ENCODE measurements at places on chromosomes 12 and 14.

DNA sequence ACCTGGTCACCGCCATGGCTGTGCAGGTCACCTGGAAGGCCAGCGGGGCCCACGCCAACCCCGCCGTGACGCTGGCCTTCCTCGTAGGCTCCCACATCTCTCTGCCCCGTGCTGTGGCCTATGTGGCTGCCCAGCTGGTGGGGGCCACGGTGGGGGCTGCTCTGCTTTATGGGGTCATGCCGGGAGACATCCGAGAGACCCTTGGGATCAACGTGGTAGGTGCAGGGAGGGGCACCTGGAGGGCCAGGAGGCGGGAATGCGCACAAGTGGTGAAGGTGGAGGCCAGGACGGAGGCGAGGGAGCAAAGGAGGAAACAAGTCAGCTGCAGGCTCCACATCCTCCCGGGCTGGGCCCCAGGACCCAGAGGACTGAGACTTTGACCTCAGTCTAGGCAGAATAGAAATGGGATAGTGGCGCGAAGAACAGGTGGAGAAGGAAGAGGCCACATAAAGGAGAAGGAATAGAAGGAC, 649 bp downstream of the AQP6 start:
- no peak for DNase-seq

- DNase-seq = no peak
These were observed 203.5 kb upstream of the PLXNC1 start for GRCh38 chr12:93944911-93945310.

- DNase-seq = no peak
These were observed 31.6 kb downstream of the FAM222A start for GRCh38 chr12:109744986-109745942.

DNA sequence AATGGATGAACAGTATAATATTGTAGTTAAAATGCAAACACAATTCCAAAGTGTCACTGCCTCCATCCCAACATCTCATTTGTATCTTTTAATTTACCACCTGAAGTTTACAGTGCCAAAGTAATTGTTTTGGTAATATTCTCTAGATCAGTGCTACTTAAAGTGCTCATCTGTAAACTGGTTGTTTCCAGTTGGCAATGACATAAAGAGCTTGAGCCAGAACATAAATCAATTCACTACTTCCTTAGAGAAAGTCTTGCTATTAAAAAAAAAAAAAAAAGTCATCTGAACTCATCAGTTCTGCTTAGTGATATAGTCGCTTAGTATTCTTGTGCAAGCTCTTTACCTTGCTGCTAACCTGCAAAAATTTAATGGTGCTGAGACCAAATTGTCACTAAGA, 16.4 kb downstream of the PLCZ1 start:
- no peak for DNase-seq

- DNase-seq = no peak
These were observed at the start of gene FAR2 for GRCh38 chr12:29148911-29149690. Gene FAR2, plus strand, starts transcription at chr12:29149278. Its CDS starts 121,172 bp downstream, at chr12:29270450.

DNA sequence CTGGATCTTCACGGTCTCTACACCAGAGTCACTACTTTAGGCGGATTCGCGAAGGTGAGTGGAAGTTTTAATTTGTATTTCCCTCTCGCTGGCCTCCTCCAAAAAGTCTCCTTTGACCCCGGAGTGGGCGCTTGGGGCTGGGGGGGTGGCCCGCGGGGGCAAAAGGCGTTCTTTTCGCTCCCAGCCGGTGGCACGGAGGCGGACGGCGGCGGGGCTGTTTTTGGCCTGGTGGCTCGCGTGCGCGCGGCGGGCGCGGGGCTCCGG, 510 bp downstream of the ARID2 start:
- DNase-seq = no peak

- DNase-seq = peak; percentile 16
These were observed 48.7 kb upstream of the ABCC9 start for GRCh38 chr12:21989819-21990412.

GRCh38 chr12:10633541-10633940, 20.1 kb upstream of the MAGOHB start:
- no peak for DNase-seq

DNA sequence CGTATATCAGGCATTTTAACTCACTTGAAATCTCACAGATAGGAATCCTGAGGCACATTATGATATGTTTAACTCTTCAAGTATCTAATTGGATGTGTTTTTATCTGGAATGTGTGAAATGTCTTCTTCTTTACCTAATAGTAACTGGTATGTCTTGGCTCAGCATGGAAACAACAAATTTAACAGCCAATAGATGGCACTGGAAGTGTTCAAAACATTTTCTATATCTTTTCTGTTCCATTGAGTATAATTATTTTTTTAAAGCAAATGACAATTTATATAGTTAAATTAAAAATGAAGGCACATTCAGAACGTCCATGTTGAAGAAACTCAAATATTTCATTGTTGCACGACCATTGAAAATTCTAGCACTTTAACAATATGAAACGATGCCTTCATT, 164.6 kb upstream of the SLC16A7 start:
- no peak for DNase-seq

GRCh38 chr12:125185740-125186470, 120.7 kb downstream of the AACS start:
- DNase-seq = peak; percentile 59

DNA sequence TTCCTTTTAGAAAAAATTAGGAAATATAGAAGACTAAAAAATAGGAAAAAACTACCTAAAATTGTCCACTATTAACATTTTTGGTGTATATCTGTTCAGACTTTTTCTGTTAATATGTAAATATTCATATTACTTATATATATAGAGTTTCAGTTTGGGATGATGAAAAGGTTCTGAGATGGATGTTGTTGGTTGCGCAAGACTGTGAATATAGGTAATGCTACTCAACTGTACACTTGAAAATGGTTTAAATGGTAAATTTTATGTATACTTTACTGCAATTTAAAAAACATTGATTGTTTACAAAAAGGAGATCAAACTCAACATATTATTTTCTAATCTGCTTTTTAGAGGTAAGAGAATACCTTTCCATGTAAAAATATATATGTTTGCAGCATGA, 200.9 kb downstream of the RAD51B start:
- DNase-seq = no peak

GRCh38 chr14:51211149-51211548, 28.9 kb upstream of the TMX1 start:
- no peak for DNase-seq

- no peak for DNase-seq
These were observed 241.6 kb downstream of the EGLN3 start for GRCh38 chr14:33709283-33709682.

GRCh38 chr14:37416264-37416663, 178.8 kb downstream of the FOXA1 start:
- DNase-seq = no peak

- no peak for DNase-seq
These were observed 13.7 kb downstream of the NID2 start for GRCh38 chr14:52055167-52055566.

- DNase-seq = no peak
These were observed 176.5 kb downstream of the ZFP36L1 start for GRCh38 chr14:68616221-68616902.

DNA sequence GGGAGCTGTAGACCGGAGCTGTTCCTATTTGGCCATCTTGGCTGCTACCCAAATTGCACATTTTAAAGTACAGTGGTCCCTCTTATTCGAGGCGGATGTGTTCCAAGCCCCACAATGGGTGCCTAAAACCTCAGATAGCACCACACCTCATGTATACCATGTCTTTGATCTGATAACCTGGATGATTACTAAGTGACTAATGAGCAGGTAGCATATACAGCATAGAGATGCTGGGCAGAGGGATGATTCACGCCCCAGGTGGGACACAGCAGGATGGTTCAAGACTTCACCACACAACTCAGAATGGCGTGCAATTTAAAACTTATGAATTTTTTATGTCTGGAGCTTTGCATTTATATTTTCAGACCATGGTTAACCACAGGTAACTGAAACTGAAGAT, 255.0 kb downstream of the AKAP6 start:
- no peak for DNase-seq

- peak; percentile 6 for DNase-seq
These were observed 685 bp upstream of the MYL6B start for GRCh38 chr12:56151672-56152131.

DNA sequence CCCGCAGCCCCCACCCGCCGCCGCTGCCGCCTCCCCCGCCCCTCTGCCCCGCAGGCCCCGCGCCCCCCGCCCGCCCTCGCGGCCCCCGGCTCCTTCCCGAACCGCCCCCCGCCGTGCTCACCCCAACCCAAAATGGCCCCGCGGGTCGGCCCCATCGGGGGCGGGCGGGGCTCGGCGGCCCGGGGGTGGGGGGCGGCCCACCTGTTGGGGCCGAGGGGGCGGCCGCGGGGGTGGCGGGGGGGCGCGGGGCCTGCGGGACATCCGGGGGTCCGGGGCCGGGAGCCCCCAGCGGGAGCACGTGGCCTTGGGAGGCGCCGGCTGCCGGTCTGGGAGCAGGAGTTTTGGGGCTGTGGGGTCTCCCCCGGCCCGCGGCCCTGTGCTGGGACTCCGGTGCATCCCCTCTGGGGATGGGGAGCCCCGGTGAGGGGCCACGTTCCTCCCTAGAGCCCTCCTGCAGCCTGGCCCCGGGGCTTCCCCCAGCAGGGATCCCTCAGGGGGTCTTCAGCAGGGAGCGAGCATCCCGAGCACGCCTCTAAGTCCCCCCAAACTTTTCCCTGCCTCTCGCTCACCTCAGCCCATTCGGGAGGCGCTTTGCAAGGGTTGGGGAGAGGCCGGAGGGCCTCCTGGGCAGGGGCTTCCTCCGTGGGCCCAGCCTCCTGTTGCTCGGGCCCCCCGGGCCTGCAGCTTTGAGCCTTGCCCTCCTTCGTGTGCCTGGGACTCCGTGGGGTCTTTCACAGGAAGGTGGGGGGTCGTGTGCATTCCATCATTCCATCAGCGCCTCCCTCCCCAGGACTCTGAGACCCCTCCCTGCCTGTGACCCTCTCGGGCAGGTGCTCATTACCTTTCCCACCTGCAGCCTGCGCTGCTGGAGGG, 710 bp downstream of the MTA1 start:
- no peak for DNase-seq

GRCh38 chr12:1692895-1693610, 2.2 kb downstream of the ADIPOR2 start:
- no peak for DNase-seq

DNA sequence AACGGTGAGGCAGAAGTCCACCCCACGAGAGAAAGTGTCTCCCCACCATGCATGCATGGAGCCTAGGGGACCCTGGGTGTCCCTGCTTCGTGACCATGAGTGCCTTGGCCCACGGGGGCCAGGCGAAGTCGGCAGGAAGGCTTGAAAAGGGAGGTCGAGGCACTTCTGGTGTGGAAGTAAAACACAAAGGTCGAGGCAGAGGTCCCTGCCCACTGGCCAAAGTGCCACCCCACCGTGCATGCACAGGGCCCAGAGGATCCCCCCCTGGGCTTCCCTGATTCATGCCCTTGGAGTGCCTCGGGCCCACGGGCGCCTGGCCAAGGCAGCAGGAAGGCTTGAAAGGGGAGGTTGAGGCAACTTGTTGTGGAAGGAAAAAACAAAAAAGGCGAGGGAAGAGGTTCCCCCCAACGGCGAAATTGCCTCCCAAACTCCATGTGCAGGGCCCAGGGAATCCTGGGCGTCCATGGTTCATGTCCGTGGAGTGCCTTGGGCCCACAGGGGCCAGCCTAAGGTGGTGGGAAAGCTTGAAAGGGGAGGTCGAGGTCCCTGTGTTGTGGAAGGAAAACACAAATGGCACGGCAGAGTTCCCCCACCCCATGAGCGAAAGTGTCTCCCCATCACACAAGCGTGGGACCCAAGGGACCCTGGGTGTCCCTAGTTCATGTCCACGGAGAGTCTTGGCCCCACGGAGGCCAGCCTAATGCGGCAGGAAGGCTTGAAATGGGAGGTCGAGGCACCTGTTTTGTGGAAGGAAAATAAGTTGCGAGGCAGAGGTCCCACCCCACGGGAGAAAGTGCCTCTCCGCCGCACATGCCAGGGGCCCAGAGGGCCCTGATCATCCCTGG, 372.1 kb downstream of the ALG10 start:
- no peak for DNase-seq

GRCh38 chr12:85558684-85559083, 277.5 kb downstream of the RASSF9 start:
- no peak for DNase-seq

DNA sequence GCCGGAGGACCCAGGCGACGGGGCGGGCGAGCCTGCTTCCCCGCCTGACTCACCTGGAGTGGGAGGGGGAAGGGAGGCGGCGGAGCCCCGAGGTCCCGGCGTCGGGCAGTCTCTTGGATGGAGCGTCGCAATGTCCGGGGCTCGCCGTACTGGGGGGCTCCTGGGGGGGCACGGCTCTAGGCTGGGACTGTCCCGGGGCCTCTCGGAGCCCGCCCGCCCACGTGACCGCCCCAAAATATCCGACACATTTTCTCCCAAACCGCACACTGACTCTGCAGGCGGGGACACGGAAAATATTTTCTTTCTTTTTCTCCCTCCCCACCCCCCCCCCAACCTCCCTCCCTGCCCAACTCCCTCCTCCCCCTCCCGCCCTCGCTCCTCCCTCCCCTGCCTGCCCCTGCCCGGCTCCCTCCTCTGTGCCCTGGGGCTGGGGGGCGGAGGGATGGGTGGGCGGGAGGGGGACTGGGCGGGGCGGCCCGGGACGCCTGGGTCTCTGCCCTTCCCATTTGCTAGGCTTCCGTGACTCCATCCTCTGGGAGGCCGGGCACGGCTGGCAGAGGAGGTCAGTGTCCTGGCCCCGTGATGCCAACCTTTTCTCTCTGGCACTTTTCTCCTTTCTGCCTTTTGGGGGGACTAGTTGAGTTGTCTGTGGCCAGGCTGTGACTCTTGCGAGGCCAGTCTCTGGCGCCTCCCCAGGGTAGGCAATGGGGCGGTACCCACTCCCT, at the start of gene RARG:
RARG (minus strand) TSS at position 289 of the 725 bp plus-strand sequence. CDS start 4,664 bp downstream, outside the sequence.
- DNase-seq = peak; percentile 63

GRCh38 chr12:66190519-66191370, 1.7 kb downstream of the IRAK3 start:
- no peak for DNase-seq

- DNase-seq = no peak
These were observed 22.8 kb downstream of the PPP1R12A start for GRCh38 chr12:79911889-79912656.

- peak; percentile 33 for DNase-seq
These were observed 43.4 kb upstream of the RIN3 start for GRCh38 chr14:92470215-92470614.

GRCh38 chr12:114784526-114784925, 100.6 kb upstream of the TBX3 start:
- no peak for DNase-seq

GRCh38 chr14:61525293-61526011, 169.9 kb upstream of the HIF1A start:
- no peak for DNase-seq

GRCh38 chr14:31389946-31390345, 30.4 kb downstream of the HEATR5A start:
- no peak for DNase-seq

- DNase-seq = no peak
These were observed 31.9 kb downstream of the CACNA2D4 start for GRCh38 chr12:1886396-1887008.
